ENCODE measurements at places on chromosomes 4 and X.

DNA sequence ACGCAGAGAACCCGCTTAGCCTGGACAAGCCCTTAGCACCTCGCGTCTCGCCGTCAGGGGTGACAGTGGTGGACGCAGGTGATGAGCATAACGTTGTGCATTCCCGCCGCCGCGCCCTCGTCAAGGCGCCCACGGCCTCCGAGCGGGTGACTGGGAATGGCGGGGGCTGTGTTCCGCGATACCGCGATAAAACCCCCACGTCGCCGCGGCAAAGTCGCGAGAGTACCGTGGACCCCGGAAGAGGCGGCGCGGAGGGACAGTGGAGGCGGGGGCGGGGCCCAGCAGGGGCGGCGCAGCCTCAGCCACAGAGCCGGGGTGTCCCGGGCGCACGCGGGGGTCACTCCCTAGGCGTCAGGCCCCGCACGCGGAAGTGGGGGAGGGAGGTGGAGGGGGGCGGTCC lies 53.8 kb downstream of the ZFYVE28 start:
- DNase-seq: peak; percentile 74

DNA sequence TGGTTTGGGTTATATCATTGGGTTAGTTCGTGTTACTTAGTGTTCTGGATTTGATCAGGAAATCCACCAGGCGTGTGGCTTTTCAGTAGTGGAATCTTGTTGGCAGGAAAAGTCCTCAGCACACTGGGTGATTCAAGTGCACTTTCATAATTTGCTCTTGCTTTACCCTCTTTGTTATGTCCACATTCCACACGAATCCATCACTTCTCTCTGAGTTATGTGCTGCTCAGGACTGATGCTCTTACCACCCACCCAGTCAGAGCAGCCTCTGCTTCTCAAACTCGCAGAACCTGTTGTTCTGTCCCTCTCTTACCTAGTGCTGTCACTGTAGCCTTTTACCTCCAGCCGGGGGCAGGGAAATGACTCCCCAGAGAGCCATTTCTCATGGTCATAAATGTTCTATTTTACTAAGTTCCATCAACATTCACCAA lies 37.2 kb upstream of the SCRG1 start:
- DNase-seq: no peak

DNA sequence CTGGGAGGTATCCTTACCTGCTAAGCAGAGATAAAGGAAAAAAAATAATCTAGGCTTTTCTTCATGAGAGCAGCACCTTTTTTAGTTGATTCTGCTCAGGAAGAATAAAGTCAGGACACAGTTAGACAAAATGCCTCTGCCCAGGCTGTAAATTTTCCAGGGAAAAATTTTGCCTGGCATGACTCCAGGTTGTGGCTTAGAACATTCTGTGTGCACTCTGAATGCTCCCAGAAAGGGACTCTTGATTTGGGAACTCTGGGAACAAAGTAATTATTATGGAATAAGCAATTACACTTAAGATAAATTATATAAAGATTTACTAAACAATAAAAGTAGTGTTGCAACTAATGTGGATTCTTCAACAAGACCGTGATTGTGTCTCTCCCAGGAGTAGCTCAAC lies 826.2 kb upstream of the TENM3 start:
- DNase-seq: no peak

GRCh38 chr4:160709026-160709425 lies 1454.8 kb downstream of the FSTL5 start:
- no peak for DNase-seq

DNA sequence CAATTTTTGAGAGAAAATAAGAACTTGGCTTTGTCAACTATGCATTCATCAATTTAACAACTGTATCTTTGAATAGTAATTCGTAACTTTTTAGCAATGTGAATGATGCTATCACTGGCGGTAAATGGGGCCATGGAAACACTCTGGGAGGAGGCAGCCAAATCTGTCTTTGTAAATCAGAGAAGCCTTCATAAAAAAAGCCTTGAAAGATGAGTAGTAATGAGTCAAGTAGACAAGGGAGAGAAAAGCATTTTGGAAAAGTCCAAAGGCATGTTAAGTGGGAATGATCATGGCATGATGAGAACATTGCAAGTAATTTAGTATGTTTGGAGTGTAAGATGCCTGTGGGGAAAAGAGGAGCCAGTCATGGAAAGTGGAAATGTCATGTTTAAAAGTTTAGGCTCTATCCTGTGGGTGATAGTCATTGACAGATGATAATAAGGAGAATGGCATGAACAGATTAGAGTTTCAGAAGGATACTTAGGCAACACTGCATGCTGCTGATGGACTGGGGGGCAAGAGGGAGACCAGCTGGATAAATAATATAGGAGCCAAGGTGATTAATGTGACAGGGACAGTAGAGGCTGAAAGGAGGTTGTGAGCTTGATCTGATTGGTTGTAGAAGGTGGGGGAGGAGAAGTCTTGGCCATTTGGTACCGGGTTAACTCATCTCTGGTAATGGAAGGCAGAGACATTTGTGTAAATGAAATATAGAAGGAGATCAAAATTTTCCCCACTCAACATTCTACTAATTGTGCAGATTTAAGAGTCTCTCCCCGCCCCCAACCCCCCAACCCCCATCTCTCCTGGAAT lies 16.3 kb downstream of the SPRY1 start:
- DNase-seq: no peak

GRCh38 chr4:142348613-142349021 lies 497.5 kb downstream of the INPP4B start:
- DNase-seq: no peak

All from stimulated activated CD8-positive, alpha-beta memory T cell treated with anti-CD3 and anti-CD28 coated beads, Interleukin-4, amount 100 ng/mL, for 48 hours (primary cell).